ENCODE measurements at places on chromosomes 12 and 14.
A peak's percentile ranks its signal among the peaks of the same experiment; 100 is the strongest.

GRCh38 chr12:122374707-122375106, 47.8 kb downstream of the CLIP1 start:
- DNase-seq: no peak

DNA sequence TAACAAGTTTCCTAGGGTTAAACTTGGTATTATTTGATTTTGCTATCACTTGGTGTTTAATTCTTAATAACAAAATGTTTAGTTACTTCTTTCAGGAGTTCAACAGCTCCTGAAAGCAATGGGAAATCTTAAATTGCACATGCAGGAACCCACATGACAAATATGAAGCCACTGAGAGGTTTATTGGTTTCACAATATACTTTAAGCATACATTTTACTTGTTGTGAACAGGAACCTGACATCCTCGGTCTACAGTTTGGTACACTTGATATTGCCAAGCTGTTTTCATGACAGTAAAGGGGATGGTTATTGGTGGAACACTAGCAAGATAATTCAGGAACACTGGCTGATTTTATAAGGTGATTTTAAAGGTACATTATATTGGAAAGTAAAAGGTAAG, 46.2 kb downstream of the SLC38A1 start:
- no peak for DNase-seq

DNA sequence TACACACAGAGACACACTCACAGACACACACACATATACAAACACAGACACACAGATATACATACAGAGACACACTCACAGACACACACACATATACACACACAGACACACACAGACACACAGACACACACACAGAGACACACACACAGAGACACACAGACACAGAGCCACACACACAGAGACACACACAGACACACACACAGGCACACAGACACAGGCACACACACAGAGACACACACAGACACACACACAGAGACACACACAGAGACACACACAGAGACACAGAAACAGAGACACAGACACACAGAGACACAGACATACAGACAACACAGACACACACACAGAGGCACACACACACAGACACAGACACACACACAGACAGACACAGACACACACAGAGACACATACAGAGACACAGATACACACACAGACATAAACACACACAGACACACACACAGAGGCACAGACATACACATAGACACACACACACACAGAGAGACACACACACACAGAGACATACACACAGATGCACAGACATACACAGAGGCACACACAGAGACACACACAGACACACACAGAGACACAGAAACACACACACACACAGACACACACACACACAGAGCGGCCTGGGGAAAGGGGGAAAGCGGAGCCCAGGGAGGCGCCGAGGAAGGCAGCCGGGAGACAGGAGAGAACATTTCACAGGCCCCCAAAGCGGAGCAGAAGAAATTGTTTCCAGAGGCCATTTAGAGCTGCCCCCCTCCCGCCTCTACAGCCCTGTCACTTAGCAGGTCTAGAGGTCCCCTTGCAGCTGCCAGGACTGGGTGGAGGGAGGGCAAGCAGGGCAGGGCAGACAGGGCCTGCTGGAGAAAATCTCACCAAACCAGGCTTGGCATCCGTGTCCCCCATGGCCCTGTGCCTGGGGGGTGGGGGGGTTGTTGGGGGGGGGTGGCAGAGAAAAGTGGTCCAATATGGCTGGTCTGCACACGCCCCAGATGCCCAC, 38.9 kb downstream of the SERPINA3 start:
- no peak for DNase-seq

GRCh38 chr14:71730471-71730870, 201.8 kb upstream of the RGS6 start:
- no peak for DNase-seq

GRCh38 chr12:54240971-54241588, 38.8 kb downstream of the CBX5 start:
- DNase-seq: no peak

DNA sequence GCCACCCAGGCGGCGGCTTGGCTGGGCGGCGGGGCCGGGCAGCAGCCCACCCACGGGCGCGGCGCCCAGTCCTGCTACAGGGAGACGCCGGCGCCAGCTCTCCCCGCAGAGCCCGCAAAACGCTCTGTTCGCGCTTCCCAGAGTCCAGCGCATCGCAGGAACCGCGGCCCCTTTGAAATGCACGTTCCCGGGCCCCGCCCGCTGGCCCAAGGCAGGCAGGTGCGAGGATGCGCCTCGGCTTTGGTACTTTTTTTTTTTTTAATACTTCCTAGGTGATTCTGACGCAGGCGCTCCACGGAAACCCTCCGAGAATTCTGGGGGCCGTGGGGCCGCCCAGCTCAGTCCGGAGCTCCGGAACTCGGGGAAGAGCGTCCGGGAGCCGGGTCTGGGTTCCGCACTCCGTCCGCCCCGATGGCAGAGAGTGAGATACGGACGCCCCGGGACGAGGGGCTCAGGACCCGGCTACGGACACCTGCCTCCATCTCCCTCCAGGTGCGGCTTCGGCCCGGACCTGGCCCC, 483 bp downstream of the POC1B start:
- peak; percentile 17 for DNase-seq

DNA sequence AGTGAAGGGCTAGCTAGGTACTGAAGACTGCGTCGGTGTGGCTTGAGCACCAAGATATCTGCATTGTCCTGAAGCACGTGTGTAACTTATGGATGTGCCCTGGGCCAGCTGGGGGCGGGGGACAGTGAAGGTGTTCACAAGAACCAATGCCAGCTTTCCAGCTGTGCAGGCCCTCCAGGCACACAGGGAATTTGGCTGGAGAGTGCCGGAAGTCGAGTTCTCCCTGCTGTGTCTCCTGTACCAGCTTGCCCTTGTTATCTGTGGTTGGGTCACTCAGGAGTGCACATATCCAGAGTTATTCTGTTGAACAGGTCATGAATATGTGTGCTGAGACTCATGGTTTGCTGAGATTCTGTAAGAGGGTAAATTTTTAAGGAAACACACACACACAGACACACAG, 75.9 kb upstream of the CRY1 start:
- DNase-seq: no peak

DNA sequence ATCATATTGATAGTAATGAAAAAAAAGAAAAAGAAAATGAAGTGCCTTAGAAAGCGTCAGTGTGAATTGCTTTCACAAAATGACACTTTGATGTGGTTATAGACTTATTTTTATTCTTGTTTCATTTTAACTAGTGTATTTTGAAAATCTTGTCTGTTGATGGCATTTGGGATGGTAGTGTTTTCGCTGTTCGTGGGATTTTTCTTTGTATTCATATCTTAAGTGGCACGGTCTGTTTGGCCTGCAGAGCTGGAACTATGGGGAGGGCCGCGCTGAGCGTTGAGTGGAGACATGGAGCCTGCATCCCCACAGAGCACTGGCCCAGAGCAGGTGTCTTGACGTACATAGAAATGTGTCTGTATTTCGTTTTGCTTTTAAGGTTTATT, 61.6 kb downstream of the WDR20 start:
- DNase-seq: no peak

DNA sequence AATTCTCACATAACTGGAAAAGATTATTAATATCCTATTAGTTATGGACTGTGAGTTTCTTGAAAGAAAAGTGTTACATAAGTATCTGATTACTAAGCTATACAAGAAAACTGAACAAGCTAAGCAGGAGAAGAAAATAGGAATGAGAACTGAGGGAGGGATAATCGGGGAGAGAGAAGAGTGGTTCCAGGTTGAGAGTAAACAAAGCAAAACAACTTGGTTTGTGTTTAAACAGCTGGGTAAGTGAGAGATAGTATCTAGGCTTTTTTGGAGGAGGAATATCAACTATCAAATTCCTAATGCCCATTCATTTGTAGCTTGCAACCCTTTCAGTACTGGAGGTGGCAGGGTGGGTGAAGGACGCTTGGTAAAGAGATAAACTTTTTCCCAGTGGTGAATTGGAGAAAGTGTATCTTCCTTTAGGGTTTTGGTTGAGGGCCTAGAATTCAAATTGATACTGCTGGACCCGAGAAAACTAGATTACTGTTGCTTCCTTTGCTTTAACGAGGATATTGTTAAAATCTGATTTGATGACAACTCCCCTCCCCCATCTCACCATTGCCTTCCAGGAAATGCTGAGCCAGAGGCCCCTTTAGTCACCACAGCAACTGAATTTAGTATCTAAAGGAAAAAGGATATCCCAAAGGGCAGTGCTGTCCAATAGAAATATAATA, 2.0 kb upstream of the SLC2A3 start:
- DNase-seq: no peak

DNA sequence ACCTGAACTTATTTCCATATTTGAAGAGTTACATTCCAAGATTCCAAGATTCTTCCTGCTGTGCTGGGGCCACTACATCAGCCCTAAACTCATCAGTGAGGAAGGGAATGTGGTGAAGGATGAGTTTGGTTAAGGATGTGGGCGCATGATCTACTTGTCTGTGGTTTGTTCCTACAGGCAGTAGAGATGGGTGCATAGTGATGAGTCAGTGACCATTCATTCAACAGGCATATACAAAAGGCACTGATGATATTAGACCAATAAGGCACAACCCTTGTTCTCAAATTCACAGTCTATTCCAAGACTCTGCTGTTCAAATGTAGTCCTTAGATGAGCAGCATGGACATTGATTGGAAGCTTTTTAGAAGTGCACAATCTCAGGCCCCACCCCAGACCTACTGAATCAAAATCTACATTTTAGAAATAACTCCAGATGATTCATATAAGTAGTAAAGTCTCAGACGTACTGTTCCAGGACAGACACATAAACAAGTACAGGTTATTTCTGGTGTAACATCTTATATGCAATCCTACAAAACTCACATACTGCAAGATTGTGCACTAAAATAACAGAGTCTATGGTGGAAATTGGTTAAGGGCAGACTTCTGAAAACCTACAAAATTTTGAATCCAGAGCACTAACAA, 47.7 kb upstream of the MAP3K9 start:
- DNase-seq: no peak

- no peak for DNase-seq
Observed at GRCh38 chr12:5310151-5310550, 121.8 kb upstream of the NTF3 start.

- no peak for DNase-seq
Observed at GRCh38 chr12:121934309-121934664, 15.9 kb downstream of the CFAP251 start.

DNA sequence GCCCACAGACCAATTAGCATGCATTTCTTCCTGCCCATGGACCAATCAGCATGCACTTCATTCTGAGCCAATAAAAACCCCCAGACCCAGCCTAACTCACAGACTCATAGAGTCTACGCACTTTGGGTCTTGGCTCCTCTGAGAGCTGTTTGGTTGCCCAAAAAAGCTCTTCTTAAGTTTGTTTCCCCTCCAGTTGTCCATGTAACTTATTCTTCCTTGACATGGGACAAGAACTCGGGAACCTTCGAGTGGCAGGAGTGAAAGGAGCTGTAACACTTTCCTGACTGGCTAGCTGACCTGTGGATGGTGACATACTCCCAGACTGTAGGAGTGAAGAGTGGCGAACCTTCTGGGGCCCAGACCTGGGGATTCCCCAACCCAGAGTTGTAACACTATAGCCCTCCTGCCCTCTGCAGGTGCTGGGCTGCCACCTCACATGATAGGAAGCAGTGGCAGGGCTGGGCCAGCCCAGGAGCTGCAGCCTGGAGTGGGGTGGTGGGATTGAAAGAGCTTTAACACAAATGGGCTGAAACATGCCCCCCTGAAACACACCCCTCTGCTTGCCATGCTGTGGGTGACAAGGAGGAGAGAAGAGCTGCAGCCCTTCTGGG, 4.4 kb upstream of the BTBD7 start:
- DNase-seq: no peak

Data from NCI-H748 treated with DMSO at 0.1 percent for 48 hours (cell line).